ENCODE measurements at places on chromosomes 13 and 19. TPM values are rescaled to one million over a fixed set of nuclear protein-coding genes. Genes with fewer than 3 reads are reported as not detected.

- no peak for DNase-seq
Observed at GRCh38 chr19:52115526-52116053, 20.0 kb upstream of the ZNF841 start.

The PSG11 gene
- polyA plus RNA-seq: not detected

The PLIN5 gene
- 7.7 TPM for polyA plus RNA-seq

GRCh38 chr13:86572115-86572514 lies 772.9 kb upstream of the SLITRK6 start:
- DNase-seq: no peak

The KLK15 gene
- polyA plus RNA-seq: not detected

The ITGBL1 gene
- polyA plus RNA-seq: 1.4 TPM

The ZNF507 gene
- 27.6 TPM for polyA plus RNA-seq

The AP1M1 gene
- 62.8 TPM for polyA plus RNA-seq

- DNase-seq: no peak
Observed at GRCh38 chr13:81314461-81314860, 973.5 kb upstream of the SPRY2 start.

- no peak for DNase-seq
Observed at GRCh38 chr19:2728783-2729387, 7.7 kb upstream of the DIRAS1 start.

- DNase-seq: no peak
Observed at GRCh38 chr13:51666374-51666773, 82.1 kb downstream of the WDFY2 start.

DNA sequence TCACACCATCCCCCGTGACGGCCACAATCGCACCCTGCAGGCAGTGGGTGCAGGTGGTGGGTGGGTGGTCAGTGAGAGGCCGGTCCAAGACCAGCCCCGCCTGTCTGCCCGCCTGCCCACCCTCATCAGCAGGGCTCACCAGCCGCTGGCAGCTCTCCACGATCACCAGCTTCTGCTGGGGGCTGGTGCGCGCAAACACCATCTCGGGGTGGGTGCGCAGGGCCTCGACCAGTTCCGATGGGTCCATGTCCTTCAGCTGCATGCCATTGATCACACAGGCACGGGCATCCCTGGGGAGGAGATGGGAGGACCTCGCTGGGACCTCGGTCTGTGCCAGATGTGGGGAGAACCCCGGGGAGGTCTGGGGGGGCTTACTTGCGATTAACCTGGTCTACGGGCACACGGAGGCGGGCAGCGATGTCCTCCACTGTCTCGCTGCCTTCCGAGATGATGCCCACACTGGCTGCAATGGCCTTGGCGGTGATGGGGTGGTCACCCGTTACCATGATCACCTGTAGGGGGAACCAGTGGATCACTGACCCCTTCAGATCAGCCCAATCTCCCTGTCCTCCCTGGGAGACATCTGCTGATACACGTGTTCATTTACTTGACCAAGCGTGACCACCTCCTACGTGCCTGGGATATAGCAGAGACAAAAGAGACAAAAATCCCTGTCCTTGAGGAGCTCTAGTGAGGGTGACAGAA lies 8.0 kb downstream of the ATP4A start:
- DNase-seq: no peak

- no peak for DNase-seq
Observed at GRCh38 chr13:28459911-28460310, 35.0 kb downstream of the FLT1 start.

- no peak for DNase-seq
Observed at GRCh38 chr19:50723735-50724521, 764 bp downstream of the CLEC11A start.

The NKG7 gene
- polyA plus RNA-seq: 1.8 TPM

GRCh38 chr13:110449219-110450015 lies 112.1 kb downstream of the RAB20 start:
- no peak for DNase-seq

DNA sequence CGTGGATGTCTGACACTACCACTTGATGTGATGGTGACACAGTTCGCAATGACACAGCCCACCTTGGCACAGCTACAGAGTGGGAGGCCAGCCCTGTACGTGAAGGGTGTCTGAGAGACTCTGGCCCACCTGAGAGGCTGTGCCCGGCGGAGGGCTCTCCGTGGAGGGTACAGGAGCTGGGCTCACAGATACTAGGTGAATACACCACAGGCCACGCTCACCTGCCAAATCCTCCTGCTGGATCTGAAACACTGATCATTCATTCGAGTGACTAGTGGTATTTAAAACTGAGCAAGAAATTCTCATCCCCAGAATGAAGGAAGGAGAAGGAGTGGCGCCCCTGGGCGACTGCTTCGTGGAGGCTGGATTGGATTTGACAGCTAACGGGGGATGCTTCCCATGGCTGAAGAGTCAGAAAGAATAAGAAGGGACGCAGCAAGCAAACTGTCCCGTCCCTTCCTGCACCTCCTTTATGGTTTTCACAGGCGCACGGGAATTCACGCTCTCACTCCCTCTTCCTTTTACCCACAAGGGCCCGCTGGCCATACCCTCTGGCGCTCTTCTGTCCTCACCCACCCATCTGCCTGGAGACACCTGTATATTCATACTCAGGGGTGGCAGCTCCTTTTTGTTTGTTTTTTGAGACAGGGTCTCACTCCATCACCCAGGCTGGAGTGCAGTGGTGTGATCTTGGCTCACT lies 25.0 kb downstream of the CEBPG start:
- DNase-seq: no peak

DNA sequence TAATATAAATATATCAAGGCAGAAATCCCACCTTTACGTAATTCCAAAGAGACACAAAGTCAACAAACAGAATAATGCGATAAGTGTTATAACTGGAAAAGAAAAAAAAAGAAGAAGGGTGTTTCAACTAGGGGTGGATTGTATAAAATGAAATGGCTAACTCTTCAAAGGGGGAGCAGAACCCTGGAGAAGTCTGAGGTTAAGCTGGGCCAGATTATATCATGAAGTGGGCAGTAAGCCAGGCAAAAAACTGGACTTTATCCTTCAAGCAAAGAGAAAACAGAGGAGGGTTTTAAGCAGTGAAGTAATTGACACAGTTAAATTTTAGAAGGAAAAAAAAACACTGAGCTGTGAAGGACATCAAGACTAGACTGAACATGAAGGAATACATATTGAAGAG lies 41.9 kb downstream of the TBC1D4 start:
- no peak for DNase-seq

The LRG1 gene
- polyA plus RNA-seq: 1.1 TPM

The METTL21C gene
- 0.23 TPM for polyA plus RNA-seq

The SIGLEC10 gene
- 1.6 TPM for polyA plus RNA-seq

DNA sequence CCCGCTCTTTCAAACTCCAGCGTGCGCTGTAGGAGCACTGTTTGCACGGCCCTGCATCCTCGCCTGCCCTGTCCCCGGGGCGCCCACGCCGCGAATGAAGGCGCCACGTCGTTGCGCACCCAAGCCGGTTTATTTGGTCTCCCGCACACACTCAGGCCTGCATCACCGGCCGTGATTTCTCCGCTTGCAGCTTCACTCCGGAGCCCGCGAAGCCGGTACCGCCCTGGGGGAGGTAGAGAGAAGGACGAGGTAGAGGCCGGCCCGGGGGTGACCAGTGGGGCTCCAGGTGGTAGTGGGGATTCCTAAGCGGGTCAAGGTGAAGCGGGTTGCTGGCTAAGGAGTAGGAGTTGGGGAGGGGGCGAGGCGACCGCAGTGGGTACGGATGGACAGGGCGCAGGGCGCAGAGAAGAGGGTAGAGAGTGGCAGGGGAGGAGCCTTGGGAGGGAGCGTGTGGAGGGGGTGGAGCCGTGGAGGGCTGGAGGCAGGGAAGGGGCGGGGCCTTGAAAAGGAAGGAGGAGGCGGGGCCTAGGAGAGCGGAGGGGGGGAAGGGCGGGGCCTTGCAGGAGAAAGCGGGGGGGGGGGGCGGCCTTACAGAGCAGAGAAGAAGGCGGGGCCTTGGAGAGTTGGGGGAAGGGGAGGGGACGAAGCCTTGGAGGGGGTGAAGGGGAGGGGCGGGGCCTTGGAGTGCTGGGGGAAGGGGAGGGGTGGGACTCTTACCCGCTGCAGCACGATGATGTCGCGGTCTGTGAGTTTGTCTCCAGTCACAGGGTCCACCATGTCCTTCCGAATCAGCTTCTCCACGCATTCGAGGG lies 24.6 kb downstream of the NOSIP start:
- DNase-seq: no peak

The PSG2 gene
- not detected for polyA plus RNA-seq

DNA sequence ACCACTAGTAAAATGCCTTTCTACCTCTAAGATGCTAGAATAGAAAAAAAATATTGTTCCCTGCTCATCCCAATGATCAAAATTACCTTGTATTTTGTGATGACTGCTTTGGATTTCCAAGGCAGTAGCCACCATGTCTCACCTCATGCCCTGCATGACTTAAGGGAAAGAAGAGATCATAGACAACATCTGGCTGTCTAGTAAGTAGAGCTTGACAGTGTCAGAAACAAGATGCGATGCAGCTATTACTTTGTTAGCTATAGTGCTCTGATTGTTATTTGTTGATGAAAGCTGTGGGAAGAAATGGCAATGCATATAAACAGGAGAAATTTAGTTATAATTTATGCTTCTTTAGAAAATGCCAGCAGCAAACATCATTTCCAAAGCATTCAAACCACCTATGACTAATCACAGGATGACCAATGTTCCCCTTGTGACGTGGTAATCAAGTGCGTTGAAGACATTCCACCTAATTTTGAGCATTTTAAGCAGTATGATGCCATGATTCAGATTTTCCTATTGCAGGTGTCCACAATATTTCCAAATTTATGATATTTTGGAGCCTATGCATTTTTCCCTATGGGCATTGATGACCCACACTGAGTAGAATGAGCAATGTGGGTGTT lies 308.3 kb downstream of the KCNRG start:
- DNase-seq: no peak

- no peak for DNase-seq
Observed at GRCh38 chr13:113836768-113837559, 26.9 kb downstream of the GAS6 start.

DNA sequence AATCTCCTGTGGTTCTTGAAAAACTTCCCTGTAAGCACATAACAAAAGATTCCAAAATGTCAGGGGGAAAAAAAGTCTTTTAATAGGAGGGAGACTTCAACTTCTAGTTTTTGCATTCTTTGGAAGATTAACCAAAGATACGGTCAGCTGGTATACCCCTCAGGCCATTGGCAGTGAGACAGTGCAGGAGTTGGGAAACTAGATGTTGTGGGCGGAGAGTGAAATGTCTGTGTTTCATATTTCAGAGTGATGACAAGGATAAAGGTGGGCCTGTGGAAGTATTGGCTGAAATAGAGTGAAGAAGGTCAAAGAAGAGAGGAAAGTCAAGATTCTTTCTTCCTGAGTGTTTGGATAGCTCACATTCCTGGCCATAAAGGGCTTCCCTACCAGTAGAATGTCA lies 40.8 kb downstream of the CYP2B6 start:
- DNase-seq: no peak

DNA sequence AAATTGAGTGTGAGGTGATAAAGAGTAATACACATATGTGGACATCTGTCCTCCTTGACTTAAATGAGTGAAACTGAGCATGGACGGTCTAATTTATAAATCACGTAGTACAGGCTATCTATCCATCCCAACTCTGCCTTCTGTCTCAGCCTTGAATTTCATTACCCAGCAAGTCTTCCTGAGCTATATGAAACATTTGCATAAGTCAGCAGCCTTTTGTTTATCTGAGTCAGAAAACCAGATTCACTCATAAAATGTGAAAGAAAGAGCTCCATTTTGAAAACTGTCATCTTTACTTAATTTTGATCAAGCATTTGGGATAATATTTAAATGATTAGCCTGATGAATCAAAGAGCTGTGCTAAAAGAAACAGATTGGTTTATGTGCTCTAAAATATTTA lies 197.9 kb downstream of the LHFPL6 start:
- DNase-seq: no peak

- no peak for DNase-seq
Observed at GRCh38 chr13:29359181-29359580, 236.3 kb downstream of the SLC7A1 start.

GRCh38 chr19:19434483-19435045 lies 29.1 kb downstream of the GATAD2A start:
- no peak for DNase-seq

- no peak for DNase-seq
Observed at GRCh38 chr13:112652512-112653070, 37.2 kb upstream of the ATP11A start.

The ICAM3 gene
- polyA plus RNA-seq: 8.6 TPM

- DNase-seq: no peak
Observed at GRCh38 chr19:3367628-3368440, 1.5 kb downstream of the NFIC start.

The ESD gene
- polyA plus RNA-seq: 245 TPM

The TSSK6 gene
- polyA plus RNA-seq: 2.3 TPM

The KLK2 gene
- 0.34 TPM for polyA plus RNA-seq

The SLC25A42 gene
- polyA plus RNA-seq: 22.3 TPM

DNA sequence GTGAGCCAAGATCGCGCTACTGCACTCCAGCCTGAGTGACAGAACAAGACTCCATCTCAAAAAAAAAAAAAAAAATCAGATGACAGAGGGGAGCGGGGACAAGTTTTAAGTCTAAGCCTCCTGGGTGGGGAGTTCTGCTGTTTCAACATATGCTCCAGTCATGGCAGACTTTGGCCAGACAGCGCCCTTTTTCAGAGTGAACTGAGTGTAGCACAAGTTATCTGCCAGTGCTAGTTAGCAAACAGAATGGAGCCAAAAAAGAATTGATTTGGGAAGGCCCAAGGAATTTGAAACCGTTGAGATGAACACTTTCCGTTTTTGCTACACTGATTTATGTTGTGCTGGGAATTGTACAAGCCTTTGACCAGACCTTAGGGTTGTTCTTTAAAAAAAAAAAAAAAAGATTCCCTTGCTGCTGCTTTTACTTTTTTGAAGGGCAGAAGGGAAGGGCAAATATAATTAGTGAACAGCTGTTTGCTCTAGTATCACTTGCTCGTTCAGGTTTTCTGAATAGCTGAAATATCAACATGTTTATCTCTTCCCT lies 5.7 kb downstream of the ACTN4 start:
- no peak for DNase-seq

- DNase-seq: no peak
Observed at GRCh38 chr19:7856679-7857663, 17.2 kb downstream of the PRR36 start.

The IZUMO2 gene
- not detected for polyA plus RNA-seq

GRCh38 chr19:33726756-33727155 lies 69.9 kb upstream of the KCTD15 start:
- DNase-seq: no peak
